Stimulated activated CD4-positive, alpha-beta T cell treated with anti-CD3 and anti-CD28 coated beads, Interleukin-4, amount 100 ng/mL, for 48 hours (primary cell): ENCODE measurements at places on chromosomes 1 and 21.

DNA sequence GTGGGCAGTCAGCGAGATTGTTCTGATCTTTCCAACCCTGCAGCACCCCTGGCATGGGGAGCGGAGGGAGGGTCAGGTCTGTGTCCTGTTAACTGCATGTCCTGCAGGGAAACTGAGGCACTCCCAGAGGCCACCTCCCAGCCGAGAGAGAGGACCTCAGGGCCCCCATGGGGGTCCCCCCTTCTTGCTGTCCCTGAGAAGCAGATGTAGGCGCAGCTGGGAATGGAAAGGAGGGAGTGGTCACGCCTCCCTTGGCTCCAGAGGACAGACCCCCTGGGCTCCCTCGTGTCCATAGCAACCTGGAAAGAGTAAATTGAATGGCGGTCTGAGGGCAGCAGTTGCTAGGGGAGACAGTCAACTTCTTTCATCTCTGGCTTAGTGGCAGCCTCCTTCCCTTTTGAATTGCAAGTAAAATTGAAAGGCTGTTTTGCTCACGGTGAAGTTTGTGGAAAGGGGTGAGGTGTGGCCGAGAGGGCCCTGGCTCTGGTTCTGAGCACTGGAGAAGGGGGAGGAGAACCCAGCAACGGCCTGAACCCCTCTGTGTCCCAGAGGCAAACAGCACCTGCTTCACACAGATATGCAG, 4.9 kb downstream of the CROCC start:
- DNase-seq = no peak

GRCh38 chr1:151314137-151314875, 12.9 kb downstream of the PI4KB start:
- DNase-seq = no peak

GRCh38 chr1:183806675-183807074, 1.8 kb downstream of the RGL1 start:
- DNase-seq = no peak

- peak; percentile 45 for DNase-seq
These were observed 700 bp upstream of the SYDE2 start for GRCh38 chr1:85201340-85202091.

DNA sequence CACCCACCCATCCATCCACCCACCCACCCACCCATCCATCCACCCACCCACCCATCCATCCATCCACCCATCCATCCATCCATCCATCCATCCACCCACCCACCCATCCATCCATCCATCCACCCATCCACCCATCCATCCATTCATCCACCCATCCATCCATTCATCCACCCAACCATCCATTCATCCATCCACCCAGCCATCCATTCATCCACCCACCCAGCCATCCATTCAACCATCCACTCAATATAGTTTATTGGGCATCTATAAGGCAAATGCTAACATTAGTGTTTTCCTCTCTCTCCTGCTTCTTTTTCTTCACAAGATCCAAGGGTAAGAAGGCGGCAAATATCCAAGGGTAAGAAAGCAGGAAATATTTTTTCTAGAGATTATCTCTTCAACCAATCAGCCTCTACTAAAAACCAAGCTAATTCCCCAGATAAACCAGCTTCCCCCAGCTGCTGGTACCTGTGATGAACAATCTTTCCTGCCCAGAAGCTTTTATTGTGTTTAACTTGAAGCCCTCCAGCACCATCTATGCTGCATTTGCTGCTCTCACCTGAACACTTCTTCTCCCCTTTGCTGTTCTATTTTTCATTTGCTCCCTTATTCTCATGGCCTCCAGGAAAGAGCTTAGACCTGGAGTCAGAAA, 22.6 kb upstream of the ATP2B4 start:
- DNase-seq = no peak

DNA sequence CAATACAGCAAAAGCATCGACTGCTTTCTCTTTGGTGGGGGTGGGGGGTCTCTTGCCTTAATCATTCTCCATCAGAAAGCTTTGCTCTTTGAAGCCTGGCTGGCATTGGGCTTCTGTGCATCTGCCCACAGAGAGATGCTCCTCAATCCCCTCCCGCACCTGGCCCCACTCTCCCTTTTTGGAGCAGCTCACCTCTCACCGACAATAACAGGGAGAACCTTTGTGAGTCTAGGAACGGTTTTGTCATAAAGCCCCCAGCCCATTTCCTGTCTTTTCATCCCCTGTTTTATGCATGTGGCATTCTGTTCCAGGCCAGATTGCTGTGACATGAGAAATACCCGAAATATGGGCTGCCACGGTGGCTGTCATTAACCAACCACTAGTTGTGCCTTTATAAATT, 469.0 kb upstream of the VAMP3 start:
- no peak for DNase-seq

GRCh38 chr1:79777481-79778219, 771.1 kb upstream of the ADGRL4 start:
- DNase-seq = no peak

- DNase-seq = no peak
These were observed 99.7 kb upstream of the BEND5 start for GRCh38 chr1:48876330-48876785.

DNA sequence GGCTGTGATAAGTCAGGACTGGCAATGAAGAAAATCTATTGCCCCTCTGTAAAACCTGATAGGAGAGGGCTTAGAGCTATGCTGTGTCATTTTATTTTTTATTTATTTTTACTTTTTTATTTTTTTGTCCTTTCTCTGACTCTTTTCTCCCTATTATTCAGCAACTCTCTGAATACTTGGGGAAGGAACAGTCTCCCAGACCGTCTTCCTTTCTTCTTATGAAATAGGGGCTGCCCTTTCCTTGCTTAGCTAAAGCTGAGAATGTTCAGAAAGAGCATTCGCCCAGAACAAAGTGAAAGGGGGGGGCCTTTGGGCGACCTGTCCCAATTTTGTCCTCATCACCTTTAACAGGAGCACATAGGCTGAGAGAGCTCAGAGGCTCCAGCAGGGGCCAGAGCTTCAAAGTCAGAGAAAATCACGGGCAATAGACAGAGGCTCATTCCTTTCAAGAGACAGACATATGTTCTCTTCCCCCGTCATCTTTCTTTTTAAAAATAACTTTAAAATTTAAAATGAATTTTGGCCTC, 80.9 kb downstream of the RNF220 start:
- no peak for DNase-seq

DNA sequence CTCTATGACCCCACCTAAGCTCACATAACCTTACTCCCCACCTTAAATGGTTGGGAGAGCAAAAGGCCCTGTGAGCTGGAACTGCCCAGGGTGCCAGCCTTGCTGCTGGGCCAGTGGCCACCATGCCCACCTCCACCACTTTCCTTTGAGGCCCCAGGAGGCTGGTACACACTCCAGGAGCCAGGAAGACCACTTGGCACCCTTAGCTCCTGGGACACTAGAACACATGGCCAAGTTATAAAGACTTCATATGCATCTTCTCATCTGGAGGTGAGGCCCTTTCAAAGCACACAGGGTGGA, 21.9 kb downstream of the CAPZB start:
- DNase-seq = no peak

GRCh38 chr21:46256501-46256994, 28.0 kb upstream of the LSS start:
- DNase-seq = no peak

GRCh38 chr21:27292783-27293182, 325.9 kb upstream of the ADAMTS5 start:
- DNase-seq = no peak

- no peak for DNase-seq
These were observed 42.6 kb downstream of the CD34 start for GRCh38 chr1:207868251-207868773.

GRCh38 chr21:26818906-26819305, 26.3 kb downstream of the ADAMTS1 start:
- no peak for DNase-seq

DNA sequence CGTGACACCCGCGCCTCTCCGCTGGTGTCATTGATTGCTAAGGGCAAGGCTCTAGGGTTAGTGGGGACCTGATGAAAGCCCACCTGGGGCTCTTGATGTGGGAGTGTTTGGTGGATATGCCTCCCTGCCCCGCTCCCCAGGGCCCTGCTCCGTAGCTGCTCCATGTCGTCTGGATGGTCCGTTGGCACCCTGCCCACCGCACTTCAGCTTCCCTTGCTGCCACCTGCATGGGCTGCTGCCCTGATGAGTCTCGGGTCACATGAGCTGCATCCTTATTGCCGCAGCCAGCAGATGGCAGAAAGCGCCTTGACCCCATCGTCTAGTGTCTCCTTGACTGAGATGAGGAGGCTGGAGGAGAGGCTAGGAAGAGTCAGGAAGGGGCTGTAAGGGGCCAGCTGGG, 439.4 kb downstream of the CAMTA1 start:
- DNase-seq = no peak

DNA sequence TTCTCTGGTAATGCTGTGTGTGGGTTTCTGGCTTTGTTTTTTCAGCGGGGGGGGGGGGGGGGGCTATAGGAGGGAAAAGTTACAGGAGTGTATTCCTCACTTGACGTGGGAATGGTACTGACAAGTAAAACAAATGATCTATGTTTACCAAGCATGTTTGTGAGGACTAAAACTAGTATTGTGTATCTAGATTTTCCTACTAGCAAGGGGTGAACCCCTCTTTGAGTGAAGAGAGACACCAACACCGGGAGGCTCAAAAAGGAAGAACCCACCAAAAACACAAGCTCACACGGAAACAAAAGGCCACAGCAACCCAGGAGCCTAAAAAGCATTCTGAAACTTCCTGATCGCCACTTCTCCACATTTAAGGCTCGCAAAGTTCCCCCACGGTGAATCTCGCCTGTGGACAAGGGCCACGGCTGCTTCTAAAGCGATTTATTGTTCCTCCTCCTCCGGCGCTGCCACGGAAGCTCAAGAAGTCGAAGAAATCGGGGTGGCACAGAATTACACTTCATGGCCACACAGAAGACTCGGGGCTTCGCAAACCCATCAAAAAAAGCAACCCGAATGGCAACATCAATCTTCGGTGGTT, 703 bp downstream of the PUM1 start:
- peak; percentile 8 for DNase-seq

- DNase-seq = no peak
These were observed 7.0 kb downstream of the TCHH start for GRCh38 chr1:152107984-152108881.

- no peak for DNase-seq
These were observed 738 bp upstream of the TRIM11 start for GRCh38 chr1:228407106-228408040.

DNA sequence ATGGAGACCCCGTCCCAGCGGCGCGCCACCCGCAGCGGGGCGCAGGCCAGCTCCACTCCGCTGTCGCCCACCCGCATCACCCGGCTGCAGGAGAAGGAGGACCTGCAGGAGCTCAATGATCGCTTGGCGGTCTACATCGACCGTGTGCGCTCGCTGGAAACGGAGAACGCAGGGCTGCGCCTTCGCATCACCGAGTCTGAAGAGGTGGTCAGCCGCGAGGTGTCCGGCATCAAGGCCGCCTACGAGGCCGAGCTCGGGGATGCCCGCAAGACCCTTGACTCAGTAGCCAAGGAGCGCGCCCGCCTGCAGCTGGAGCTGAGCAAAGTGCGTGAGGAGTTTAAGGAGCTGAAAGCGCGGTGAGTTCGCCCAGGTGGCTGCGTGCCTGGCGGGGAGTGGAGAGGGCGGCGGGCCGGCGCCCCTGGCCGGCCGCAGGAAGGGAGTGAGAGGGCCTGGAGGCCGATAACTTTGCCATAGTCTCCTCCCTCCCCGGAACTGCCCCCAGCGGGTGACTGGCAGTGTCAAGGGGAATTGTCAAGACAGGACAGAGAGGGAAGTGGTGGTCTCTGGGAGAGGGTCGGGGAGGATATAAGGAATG, 505 bp downstream of the LMNA start:
- DNase-seq = no peak

DNA sequence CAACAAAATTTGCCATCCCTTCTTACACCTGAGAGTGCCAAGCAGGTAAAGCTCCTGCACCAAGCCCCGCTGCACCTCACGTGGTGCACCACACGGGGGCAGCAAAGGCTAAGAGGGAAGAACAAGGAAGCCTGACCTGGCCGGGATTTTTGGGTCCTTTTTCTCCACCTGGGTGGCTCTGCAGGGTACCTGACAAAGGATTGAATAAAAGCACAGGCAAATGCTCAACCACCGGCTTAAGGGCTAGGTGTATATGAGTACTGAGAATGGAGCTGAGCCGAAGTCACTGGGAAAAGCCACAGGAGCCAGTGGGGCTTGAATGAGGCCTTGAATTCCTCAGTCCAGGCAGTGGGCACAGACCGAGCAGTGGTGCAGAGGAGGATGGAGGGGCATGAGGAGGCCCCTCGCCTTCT, 36.4 kb downstream of the ZNF697 start:
- peak; percentile 79 for DNase-seq

- no peak for DNase-seq
These were observed 125.9 kb upstream of the EDN2 start for GRCh38 chr1:41610361-41610760.

DNA sequence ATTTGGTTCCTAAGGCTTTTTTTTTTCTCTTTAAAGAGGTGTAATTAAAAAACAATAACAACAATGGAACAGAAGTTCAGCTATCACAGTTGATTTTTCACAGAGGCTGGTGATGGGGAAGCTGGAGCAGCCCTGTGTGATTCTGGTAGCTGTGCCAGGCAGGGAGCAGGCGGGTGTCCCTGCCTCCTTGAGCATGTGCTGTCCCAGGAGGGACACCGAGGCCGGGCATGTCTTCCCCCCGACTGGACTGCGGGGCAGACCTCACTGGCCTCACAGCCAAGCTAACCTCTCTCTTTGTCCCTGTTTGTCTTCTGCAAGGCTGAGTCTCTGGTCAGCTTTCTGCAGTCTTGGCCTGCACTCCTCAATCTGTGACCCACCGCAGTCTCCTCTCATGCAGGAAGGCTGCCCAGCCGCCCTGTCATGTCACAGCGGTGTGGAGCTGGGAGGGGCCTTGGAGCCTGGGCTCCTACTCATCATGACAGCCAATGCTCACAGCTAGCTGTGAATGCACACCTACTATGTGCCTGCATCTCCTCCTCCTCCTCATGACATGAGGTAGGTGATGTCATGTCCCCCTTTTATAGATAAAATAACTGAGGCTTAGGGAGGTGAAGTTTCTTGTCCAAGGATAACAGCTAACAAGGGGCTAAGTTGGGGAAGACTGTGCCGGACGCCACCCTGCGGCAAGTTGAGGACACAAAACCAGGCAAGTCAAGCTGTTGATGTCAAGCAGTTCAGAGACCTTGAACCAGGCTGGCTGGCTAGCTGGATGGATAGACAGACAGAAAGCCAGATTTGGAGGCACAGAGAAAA, 10.3 kb upstream of the ACTL8 start:
- no peak for DNase-seq

- DNase-seq = no peak
These were observed 53.1 kb downstream of the S100B start for GRCh38 chr21:46551636-46552241.

DNA sequence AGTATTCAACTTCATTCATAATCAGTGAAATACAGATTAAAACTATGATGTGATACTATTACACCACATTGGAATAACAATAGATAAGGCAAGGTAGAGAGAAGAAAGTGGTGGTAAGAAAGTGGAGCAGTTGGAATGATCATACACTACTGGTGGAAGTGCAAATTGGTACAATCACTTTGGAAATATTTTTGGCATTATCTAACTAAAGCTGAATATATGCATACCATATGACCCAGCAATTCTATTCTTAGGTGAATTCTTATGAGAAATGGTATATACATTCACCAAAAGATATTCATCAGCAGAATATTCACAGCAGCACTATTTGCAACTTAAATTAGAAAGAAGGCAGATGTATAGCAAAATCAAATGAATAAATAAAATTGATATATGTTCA, 21.4 kb upstream of the PTPRC start:
- DNase-seq = no peak
